ENCODE measurements at places on chromosomes 11 and 22. TPM values are rescaled to one million over a fixed set of nuclear protein-coding genes. Genes with fewer than 3 reads are reported as not detected.

Gene TEX12
- 1.0 TPM for total RNA-seq

Gene ELFN2
- total RNA-seq, result under 0.01 TPM

Gene TIMP3
- 64.2 TPM for total RNA-seq

Gene OR52E8
- not detected for total RNA-seq

Gene CECR2
- total RNA-seq, result 8.9 TPM

Gene PANX3
- total RNA-seq, result not detected

Gene TBX10
- not detected for total RNA-seq

Gene ACTN3
- total RNA-seq, result 156 TPM

Gene LDLRAD3
- 39.1 TPM for total RNA-seq

Gene HBB
- 3,814 TPM for total RNA-seq

Gene SCGB1C1
- total RNA-seq, result not detected

Gene TNNI2
- 2,937 TPM for total RNA-seq

Gene OR51E2
- total RNA-seq, result 0.52 TPM

Gene RFPL2
- total RNA-seq, result not detected

Gene DDIAS
- total RNA-seq, result 1.6 TPM

All from skeletal muscle tissue (tissue), 5 donors.